ENCODE measurements at places on chromosomes 1 and 21. TPM values are rescaled to one million over a fixed set of nuclear protein-coding genes. Genes with fewer than 3 reads are reported as not detected.

Gene MATN1
- not detected for total RNA-seq

Gene GPR3
- total RNA-seq: 2.1 TPM

Gene LRRC53
- total RNA-seq: not detected

Gene SPATA17
- total RNA-seq: not detected

Gene AGT
- total RNA-seq: not detected

Gene CDK18
- 1.4 TPM for total RNA-seq

Gene MPL
- total RNA-seq: not detected

Gene ACADM
- 21.4 TPM for total RNA-seq

Gene PIK3R3
- 9.8 TPM for total RNA-seq

Gene ADAMTS1
- total RNA-seq: 20.3 TPM

Gene DCST2
- total RNA-seq: not detected

Gene GPR37L1
- not detected for total RNA-seq

Gene TCHH
- total RNA-seq: not detected

Gene OLIG2
- not detected for total RNA-seq

Gene ADGRL4
- 166 TPM for total RNA-seq

Gene ATP6V1G3
- total RNA-seq: not detected

Gene EFNA1
- 33.2 TPM for total RNA-seq

Gene CRNN
- not detected for total RNA-seq

Gene KRTAP12-3
- not detected for total RNA-seq

Gene HTR6
- not detected for total RNA-seq

Gene ACTL8
- total RNA-seq: not detected

Gene ARHGEF16
- 0.80 TPM for total RNA-seq

Gene UAP1
- total RNA-seq: 107 TPM

Gene PHTF1
- 28.2 TPM for total RNA-seq

Gene KDF1
- not detected for total RNA-seq

Gene LCE3D
- total RNA-seq: not detected

Gene PEAR1
- 46.7 TPM for total RNA-seq

Gene RNF186
- total RNA-seq: not detected

Gene NCF2
- total RNA-seq: 0.05 TPM

Gene PPM1J
- total RNA-seq: 1.8 TPM

Gene SLC66A1
- 24.4 TPM for total RNA-seq

Gene CLCA1
- total RNA-seq: not detected

Gene SPAG17
- not detected for total RNA-seq

Gene GUCA2A
- not detected for total RNA-seq

Gene IFI16
- total RNA-seq: 174 TPM

Gene OR6N1
- not detected for total RNA-seq

Gene ZBTB8B
- under 0.01 TPM for total RNA-seq

Gene PLEKHN1
- 1.3 TPM for total RNA-seq

Gene C1orf174
- 28.2 TPM for total RNA-seq

Gene JAM2
- total RNA-seq: 0.79 TPM

Gene OLFML3
- total RNA-seq: 0.93 TPM

All from mammary microvascular endothelial cell (primary cell).